Neural progenitor cell (in vitro differentiated cells): ENCODE measurements at places on chromosomes 1 and 21. TPM values are rescaled to one million over a fixed set of nuclear protein-coding genes. Genes with fewer than 3 reads are reported as not detected.

DNA sequence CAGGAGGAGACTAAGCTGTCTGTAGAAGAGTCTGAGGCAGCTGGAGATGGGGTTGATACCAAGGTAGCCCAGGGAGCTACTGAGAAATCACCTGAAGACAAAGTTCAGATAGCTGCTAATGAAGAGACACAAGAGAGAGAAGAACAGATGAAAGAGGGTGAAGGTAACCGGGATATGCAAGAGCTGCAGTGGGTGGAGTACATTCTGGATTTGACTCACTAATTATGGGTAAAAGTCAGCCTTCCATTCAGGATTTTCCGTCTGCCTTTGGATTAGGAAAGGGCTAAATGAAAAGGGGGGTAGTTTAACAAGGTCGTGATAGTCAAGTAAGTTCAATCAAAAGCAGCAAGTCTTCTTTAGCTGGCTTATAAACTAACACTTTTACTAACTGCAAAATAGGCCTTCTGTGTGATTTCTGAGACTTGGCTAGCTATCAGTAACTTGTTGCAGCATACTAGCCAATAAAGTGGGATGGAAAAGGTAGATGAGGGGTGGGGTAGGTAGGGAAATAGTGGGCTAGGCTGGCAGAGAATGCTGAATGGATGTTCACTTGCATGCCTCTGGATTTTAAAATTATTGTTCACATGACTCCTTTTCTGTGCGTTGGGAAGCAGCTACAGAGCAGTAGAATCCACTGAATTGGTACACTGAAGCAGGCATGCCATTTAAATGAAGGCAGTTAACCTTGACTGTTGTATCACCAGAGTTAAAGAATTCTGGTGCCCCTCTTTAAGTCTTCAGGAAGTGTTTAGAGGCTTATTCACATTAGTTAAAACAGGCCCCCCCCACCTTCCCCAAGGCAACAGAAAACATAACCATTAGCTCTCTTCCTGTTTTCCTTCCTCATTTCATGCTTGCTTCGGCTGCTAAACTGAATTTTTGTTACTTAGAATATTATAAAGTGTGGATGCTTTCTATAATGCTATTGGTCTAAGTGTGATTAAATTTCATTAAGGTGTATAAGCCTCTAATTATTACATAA lies 15.4 kb downstream of the CCDC17 start:
- no peak overlapping the region for H3K4me3 ChIP-seq
- no peak overlapping the region for H3K27ac ChIP-seq
- peaks cover 45% of the 10 kb centered on the region for H3K36me3 ChIP-seq
- no peaks in the 10 kb centered on the region for H3K4me1 ChIP-seq
- H3K27me3 ChIP-seq: no peaks in the 10 kb centered on the region
- no peak for DNase-seq

- H3K36me3 ChIP-seq: no peaks in the 10 kb centered on the region
- DNase-seq: no peak
- H3K27me3 ChIP-seq: no peaks in the 10 kb centered on the region
These were observed 706.3 kb downstream of the ADGRL2 start for GRCh38 chr1:82507011-82507410.

DNA sequence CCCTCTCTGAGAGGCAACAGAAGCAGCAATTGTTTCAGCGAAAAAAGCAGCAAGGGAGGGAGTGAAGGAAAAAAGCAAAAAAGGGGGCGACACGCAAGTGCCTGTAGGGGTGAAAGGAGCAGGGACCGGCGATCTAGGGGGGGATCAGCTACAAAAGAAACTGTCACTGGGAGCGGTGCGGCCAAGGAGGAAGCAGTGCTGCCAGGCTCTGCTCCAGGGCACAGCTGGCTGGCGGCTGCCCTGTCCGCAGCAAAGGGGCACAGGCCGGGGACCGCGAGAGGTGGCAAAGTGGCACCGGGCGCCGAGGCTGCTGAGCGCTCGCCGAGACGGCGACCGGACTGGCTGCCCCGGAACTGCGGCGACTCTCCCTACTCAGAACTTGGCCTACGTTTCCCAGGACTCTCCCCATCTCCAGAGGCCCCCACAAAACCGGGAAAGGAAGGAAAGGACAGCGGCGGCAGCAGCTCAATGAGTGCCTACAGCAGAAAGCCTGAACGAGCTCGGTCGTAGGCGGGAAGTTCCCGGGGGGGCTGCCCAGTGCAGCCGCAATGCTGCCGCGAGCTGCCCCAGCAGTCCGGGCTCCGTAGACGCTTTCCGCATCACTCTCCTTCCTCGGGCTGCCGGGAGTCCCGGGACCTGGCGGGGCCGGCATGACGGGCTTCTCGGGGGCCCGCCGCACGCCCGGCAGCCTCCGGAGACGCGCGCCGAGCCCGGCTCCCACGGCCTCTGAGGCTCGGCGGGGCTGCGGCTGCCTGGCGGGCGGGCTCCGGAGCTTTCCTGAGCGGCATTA lies 1.0 kb upstream of the CDKN2C start:
- H3K27ac ChIP-seq: no peak overlapping the region
- DNase-seq: peak; percentile 65
- peak overlapping the region; percentile 59 for H3K4me3 ChIP-seq
- H3K4me1 ChIP-seq: no peaks in the 10 kb centered on the region
- no peaks in the 10 kb centered on the region for H3K36me3 ChIP-seq

DNA sequence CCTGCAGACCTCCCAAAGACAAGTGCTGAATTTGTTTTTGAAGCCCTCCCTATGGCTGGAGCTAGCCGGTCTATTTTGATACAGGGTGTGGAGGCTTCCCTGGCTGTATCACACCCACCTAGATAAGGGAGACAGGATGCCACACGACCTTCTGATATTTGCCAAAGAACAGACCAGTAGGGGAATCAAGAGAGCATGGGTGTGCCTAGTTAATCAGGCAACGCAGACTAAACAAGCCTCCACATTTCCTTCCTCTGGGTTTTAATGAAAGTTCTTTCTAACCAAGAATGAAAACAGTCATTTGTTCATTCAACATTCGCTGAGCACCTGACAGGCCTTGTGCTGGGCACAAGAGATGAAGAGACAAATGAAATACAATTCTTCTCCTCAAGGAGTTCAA lies 446.8 kb downstream of the PLPP3 start:
- DNase-seq: no peak
- H3K4me3 ChIP-seq: no peak overlapping the region
- no peaks in the 10 kb centered on the region for H3K4me1 ChIP-seq
- no peak overlapping the region for H3K27ac ChIP-seq

Gene KHDRBS1
- 159 and 201 TPM in 2 replicates for total RNA-seq
